SIG-M5 (cell line): ENCODE measurements at places on chromosomes 4 and X.

GRCh38 chr4:89625599-89626293 lies 211.2 kb downstream of the SNCA start:
- no peak for DNase-seq

GRCh38 chr4:120736312-120736711 lies 186.2 kb downstream of the PRDM5 start:
- DNase-seq: no peak

- no peak for DNase-seq
Observed at GRCh38 chrX:139803224-139803623, 95.3 kb upstream of the MCF2 start.

GRCh38 chr4:5462896-5463295 lies 245.5 kb downstream of the EVC2 start:
- DNase-seq: no peak

DNA sequence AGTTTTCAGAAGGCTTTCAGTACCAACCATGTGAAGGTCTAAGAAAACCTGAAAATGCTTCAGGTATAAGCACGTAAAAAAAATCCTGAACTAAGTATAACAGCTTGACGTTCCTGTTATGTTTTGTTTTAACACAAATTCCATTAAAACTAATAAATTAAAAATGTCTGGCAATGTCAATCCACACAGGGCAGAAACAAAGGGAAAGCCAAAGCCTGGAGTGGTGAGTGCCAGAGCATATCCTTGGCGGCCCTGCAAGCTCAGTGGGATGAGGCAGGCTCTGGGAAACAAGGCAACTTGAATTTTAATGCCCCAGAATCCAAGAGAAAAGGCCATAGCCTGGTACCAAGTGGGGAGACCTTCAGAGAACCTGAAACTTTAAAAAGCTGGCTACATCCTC lies 78.2 kb downstream of the EPHA5 start:
- DNase-seq: no peak

DNA sequence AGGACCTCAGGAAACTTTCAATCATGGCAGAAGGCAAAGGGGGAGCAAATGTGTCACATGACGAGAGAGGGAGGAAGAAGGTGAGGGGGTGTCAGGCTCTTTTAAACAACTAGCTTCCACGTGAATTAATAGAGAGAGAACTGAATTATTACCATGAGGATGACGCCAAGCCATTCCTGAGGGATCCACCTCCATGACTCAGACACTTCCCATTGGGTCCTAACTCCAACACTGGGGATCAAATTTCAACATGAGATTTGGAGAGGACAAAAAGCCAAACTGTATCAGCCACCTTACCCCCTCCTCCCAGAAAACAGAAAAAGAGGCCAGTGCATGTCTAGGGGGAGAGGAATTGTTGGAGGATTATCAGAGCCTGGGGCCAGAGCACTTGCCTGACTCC lies 40.4 kb upstream of the LAS1L start:
- DNase-seq: no peak

DNA sequence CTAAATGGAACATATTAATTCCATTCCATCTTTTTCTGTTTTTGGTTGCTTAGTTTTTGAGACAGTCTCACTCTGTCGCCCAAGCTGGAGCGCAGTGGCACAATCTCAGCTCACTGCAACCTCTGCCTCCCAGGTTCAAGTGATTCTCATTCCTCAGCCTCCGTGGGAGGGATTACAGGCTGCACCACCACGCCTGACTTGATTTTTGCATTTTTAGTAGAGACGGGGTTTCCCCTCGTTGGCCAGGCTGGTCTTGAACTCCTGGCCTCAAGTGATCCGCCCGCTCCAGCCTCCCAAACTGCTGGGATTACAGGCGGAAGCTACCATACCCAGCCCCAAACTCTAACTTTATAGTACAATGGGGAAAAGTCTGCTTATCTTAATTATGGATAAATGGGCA lies 11.2 kb downstream of the HNRNPD start:
- no peak for DNase-seq

DNA sequence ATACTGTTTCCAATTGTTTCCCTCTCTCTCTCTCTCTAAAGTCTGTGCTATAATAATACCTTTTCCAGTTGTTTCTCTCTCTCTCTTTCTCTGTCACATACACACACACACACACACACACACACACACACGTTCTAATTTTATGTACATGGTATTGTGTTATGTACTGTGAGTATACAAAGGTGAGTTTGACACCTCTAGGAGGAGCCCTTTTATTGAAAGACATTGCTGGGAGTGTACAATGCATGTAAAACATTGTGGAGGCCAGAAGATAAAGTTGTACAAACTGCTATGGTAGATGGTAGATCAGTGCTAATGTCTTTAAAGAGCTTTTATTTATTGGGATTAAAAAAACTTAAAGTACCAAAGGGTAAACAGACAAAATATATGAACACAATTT lies 53.6 kb downstream of the BLTP1 start:
- no peak for DNase-seq

- no peak for DNase-seq
Observed at GRCh38 chr4:663046-663437, 11.0 kb downstream of the ATP5ME start.

GRCh38 chr4:76980261-76980660 lies 30.7 kb downstream of the SEPTIN11 start:
- DNase-seq: no peak

- no peak for DNase-seq
Observed at GRCh38 chr4:48100256-48100655, 33.8 kb downstream of the TXK start.

DNA sequence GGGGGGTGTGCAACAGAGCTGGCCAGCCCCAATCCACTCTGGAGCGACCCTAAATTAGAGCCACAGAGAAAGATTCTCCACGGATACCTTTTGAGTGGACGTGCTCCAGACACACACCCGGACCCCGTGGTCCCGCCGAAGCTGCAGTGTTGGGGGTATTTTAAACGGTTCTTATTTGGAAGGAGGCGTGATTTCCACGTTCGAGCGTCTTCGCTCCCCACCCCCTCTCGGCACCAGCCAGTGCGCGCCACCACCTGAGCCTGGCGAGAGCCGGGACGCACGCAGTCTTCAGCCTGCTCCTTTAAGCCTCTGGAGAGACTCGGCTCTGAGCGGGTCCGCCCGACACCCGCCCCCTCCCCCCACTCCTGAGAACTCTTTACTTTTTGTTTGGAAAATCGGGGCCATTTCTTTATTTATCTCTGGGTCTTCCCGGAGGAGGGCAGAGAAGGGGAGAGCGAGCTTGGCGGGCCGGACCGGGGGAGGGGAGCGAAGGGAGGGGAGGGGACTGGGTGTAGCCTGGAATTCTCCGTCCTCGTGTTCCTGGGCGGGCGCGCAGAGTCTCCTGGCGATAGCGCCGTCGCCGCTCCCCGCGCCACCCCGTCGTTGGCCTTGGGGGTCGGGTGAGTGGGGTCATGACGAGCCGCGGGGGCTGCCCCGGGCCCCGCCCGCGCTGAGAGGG lies 668 bp upstream of the PTCHD1 start:
- no peak for DNase-seq

DNA sequence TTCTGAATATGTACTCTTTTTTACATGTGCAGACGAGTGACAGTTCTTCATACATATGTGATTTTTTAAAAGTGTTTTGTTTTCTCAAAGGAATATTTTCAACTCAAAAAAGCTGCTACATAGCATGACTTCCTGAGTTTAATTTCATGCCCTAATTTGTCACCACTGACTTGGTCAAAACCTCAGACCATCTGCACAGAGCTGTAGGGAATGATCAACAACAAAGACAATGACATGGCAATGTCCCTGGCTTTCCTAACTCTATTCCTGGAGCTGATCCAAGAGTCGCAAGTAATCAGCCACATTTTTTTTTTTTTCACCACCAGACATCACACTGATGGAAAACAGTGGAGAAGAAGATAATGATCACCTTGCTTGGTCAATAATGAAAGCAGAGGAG lies 97.7 kb downstream of the TMA16 start:
- no peak for DNase-seq

- no peak for DNase-seq
Observed at GRCh38 chrX:74606799-74607198, 7.6 kb downstream of the RLIM start.
